ENCODE measurements at places on chromosomes 12 and 14.

GRCh38 chr12:15005064-15005463 is 32.2 kb downstream of the PDE6H start:
- DNase-seq = no peak

GRCh38 chr14:66603945-66604344 is 96.0 kb downstream of the GPHN start:
- DNase-seq = no peak

DNA sequence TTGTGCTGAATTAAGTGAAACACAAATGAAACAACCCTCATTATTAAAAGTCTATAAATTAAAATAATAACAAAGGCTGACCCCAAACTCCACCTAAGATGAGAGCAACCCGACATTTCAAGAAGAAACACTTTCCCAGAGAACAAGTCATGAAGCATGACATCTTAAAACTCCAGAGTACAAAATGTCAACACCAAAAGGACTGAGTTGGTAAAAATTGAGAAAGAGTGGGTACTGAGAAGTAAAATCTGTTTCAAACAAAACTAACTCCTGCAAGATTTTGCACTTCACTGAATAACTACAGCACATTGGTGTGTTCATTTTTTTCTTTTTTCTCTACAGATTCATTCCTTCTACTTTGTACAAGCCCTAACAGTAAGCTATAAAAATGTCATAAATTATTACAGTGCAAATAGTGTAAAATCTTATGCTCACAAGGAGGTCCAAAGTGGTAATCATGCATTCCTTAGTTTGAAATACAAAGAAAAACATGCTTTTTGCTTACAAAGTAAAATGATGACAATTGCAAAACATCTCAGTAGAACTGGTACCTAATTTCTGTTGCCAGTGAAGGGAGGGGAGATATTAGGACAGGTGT is 31.8 kb downstream of the SLC35F4 start:
- DNase-seq = no peak

DNA sequence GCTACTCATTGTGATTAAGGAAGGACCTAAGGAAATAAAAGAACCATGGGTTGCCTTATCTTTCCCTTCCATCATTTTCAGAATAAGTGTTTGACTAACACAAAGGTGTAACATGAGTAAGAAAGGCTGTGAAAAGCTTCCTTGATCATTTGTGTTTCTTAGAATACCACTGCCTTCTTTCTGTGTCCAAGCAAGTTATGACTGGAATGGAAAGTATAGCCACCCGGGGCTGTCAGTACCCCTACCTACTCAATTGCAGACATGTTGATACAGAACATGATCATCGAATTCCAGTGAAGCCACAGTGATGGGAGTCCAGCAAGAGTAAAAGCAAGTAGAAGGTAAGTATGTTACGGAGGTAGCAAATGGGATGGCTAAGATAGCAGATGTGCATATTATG is 209.8 kb downstream of the PELI2 start:
- DNase-seq = no peak

DNA sequence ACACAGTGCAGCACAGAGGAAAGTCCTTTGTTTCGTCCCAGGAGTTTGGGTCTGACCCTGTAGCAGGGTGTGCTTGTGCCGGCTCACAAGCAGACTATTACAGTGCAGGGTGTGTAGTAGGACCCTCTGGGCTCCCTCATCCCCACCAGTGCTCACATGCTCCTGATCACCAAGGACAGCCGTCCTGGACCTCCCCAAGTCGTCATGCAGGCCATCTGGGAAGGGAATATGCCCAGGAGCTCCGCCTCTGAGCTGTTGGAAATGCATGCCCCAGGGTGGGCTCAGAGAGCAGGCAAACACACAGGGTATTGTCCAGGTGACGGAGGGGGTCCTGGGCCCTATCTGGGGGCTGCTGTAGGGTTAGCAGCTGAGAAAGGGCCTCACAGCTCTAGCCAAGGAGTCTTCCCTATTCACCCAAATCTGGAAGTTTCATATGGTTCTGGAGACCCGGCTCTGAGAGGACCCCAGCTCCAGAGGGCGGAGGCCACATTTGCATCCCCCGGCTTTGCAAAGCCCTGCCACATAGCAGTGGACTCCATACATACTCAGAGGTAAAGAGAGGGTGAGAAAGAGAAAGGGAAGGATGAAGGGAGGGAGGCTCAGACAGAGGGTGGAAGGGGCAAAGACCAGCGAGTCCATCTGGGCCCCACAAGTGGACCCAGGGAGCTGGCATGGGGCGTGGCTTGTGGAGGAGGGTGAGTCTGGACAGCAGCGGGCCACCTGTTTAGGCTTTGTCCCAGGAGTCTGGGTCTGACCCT is 53.5 kb upstream of the PPP2R5C start:
- no peak for DNase-seq

DNA sequence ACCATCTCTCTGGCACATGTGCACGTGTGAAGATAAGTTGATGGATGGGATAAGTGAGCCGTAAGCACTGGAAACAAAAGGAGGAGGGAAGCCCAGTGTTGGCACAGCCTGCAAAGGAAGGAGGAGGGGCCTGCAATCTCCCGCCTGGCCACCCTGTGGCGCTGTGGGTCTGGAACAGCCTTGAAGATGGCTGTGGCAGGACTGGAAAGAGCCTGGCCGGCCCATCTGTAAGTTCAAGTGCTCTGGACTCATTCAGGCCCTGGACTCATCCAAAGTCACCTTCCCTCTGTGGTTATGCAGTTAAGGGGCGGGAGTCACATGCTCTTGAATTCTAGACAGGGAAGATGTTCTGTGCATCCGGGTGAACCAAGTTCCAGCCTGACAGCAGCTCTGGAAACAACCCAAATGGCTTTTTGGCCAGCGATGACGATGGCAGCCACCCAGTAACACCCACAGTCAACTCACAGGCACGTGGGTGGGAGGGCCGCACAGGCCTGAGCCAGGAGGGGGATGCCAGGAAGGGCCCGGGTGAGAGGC is 50.4 kb downstream of the CHGA start:
- DNase-seq = no peak

- no peak for DNase-seq
Measured at GRCh38 chr12:233615-233968, 19.6 kb upstream of the SLC6A12 start.

- no peak for DNase-seq
Measured at GRCh38 chr14:32545506-32546210, 216.6 kb downstream of the AKAP6 start.

GRCh38 chr14:56211844-56212243 is 93.6 kb downstream of the PELI2 start:
- no peak for DNase-seq

DNA sequence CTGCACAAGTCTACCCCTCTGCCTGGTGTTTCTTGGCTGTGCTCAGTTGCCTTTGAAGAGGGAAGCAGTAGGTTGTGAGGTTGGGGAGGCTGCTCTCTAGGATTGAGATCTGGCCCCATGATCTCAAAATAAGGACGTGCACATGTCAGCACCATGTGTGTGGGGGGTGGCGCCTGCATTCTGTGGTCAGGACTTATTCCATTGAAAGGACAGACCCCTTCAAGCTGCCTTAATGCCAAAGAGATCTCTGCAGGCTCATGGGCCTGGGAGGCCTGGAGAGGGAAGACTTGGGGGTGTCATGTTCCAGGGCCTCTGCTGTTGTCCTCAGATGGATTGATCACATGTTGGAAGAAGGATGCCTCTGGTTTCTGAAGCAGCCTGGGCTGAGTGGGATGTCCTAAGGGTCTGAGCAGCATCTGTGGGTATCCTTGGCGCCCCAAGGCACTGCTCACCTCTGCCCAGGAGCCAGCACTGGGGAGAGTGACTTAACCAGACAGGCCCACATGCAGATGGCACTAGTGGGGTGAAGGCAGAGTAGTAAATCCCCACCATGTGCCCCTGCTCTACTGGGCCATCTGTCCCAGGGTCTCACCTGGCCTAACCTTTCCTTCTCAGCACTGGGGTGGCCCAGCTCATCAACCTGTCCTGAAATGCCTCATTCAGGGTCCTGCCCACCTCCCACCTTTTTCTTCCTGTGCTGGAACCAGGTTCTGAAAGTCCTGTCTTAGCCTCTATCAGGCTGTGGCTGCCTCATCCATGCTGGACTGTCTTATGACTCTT is 118.9 kb downstream of the ADGRD1 start:
- DNase-seq = no peak

DNA sequence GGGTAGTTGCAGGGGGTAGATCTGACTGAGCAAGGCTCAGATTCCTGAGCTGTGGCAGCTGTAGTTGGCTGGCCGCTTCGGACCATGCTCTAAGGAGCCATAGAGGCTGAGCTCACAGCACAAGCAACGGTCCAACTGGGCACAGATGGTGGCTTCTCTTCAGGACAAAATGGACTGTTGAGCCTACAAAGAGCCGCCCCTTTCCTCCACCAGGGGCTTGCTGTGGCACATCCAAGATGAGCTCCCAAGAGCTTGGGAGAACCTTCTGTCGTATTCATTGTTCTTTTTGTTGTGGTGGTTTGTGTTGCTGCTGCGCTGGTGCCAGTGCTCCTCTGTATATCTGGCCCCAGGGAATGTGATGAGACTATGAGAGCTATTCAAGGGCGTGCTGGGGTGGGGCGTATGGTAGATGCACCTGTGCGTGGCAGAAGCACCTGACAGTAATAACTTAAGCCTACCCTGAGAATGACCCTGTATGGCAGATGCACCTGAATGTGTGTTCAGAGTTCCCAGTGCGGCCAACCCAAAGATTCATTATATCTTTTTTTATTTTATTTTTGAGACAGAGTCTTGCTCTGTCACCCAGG is 17.8 kb upstream of the LGALS3 start:
- DNase-seq = no peak

DNA sequence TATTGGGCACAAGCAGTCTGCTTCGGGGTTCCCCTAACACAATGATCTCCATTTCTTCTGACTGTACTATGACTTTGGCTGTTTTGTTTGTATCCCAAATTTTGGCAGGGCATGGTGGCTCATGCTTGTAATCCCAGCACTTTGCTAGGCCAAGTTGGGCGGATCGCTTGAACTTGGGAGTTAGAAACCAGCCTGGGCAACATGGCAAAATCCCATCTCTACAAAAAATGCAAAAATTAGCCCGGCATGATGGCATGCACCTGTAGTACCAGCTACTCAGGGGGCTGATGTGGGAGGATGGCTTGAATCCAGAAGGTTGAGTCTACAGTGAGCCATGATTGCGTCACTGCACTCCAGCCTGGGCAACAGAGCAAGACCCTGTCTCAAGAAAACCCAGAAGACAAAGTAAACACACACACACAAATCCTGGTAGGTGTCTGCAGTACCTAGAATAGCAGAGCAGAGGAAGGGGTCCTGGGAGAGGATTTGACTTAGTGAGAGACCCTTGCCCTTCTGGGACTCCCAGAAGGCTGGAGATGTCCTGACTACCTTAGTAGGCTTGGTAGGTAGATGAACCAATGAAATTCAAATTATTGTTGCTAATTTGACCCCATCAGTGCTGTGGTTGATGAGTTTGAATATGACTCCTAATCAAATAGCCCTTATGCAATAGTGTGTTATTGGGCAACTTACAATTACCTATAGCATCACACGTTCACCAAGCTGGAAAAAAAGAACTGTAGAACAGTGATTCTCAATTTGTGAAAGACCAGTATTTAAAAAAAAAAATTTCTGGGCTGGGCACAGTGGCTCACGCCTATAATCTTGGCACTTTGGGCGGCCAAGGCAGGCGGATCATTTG is 6.8 kb upstream of the AEBP2 start:
- no peak for DNase-seq

DNA sequence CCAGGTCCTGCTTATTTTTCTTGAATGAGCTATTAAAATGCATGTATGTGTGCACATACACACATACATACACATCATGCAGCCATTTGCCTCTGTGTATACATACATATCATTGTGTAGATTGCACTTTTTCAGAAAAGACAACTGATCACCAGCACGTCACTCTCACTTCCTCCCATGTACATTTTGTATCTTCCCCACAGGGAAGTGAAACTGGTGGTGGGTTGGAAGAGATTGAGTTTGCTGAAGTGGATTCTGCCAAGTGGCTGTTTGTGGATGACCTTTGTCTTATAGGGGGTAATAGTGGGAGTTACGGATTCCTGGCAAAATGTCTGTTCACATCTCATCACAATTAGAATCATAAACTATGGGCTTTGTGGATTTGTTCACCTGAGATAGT is 448.6 kb downstream of the RAD51B start:
- DNase-seq = no peak

GRCh38 chr12:5188472-5188871 is 144.8 kb downstream of the KCNA5 start:
- no peak for DNase-seq

DNA sequence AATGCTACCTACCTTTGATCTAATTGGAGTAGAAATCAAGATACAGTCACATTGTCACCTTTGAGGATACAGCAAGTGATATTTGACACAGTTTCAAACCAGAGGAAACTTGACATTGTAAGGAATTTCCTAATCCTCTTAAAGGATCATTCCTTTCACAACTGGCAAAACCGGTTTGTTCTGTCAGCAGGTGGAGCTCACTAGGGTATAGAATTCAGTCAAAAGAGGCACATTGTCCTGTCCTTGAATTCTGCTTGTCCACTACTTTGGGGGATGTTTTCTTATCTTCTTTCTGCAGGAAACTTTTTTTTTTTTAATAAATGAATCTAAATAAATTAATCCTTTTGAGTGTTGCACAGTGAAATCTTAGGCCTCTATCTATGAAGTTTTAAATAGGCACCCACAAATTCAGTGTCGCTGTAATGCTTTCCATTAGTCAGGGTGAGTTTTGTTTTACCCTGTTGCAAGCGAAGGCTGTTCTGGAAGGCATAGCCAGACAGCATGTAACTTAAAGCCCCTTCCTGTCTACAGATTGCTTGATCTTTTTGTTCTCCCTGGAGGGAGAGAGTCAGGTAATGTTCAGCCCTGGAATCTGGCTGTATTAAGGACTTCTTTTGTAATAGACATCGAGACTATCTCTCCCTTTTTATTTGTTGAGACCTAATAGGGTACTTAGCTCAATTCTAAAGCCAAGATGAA is 285.0 kb upstream of the RGS6 start:
- DNase-seq = no peak

GRCh38 chr14:49497725-49498348 is 88.3 kb downstream of the RPS29 start:
- DNase-seq = peak; percentile 31

DNA sequence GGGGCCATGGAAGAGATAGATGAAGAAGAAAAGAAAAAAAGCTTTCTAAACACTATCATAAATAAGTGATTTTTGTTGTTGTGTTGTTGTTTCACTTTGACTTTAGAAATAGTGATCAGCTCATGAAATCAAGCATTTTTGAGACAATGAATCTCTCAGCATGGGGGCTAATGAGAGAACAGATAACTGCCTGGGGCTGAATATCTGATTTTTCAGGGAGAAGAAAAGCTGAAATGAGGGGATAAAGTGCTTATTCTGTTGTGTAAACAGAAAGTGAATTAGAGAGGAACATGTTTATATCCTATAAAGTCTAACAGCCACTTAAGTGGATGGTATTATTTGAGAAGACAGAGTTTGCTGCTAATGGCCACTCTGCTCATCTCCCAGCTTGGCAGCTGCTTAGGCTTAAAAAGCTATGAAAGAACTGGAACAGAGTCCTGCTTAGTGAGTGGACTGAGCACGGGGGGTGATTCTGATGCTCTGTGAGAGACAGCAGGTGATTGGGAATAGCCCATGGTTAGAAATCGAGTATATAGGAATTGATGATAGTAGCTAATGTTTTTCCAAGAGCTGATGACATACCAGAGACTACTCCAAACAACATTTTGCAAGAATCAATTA is 646.1 kb upstream of the TMEM132C start:
- no peak for DNase-seq

GRCh38 chr12:62006076-62006732 is 254.0 kb upstream of the USP15 start:
- DNase-seq = no peak
